Suppressor macrophage (primary cell): ENCODE measurements at places on chromosomes 4 and X.

DNA sequence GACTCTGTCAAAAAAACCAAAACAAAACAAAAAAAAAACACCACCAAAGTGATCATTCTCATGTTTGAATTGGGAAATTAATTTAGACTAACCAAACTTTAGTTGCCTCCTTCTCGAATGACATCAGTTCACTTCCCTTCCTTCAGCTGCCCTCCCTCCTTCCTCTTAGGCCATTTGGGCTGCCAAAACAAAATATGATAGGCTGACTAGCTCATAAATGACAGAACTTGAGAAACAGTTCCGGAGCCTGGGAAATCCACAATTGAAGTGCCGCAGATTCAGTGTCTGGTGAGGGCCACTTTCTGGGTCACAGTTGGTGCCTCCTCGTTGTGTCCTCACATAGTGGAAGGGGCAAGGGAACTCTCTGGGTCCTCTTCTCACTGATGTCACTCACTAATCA is 16.1 kb upstream of the WAS start:
- peak; percentile 76 for DNase-seq

DNA sequence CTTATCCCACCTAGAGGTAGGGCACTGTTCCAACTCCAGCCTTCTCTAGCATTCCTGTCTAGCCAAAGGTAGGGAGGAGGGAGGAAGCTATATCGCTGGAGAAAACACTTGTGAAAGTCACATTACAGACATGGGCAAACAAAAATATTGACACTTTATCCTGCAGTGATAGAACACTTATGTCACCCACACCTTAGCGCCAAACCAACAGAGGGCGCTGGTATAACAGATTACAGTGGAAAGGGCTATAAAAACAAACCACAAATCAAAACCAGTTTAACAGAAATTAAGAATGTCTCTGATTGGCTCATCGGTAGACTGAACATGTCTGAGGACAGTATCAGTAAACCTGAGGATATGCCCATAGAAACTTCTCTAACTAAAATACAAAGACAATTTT is 451.3 kb downstream of the TLL1 start:
- DNase-seq = no peak

GRCh38 chrX:30570505-30570904 is 7.1 kb downstream of the TASL start:
- DNase-seq = peak; percentile 53

DNA sequence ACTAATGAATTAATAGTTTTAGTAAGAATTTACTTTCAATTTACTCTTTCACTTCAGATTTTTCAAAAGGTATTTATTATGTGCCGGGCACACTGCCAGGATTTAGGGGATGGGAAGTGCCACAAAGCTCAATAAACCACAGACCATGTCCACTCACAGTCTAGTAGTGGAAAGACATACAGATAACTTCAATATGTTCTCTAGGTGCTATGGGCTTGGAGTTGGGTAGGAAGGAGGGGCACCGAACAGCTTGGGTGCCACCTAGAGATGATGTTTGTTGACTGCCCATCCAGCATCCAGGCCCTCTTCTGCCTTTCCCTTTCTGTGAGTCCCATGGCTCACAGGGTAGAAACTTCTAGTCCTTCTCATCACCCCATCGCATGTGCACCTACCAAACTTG is 17.8 kb downstream of the MFAP3L start:
- DNase-seq = no peak

- no peak for DNase-seq
These were observed 160.8 kb downstream of the NAA11 start for GRCh38 chr4:79164907-79165610.

- peak; percentile 79 for DNase-seq
These were observed 41.5 kb downstream of the DTHD1 start for GRCh38 chr4:36322921-36323354.

GRCh38 chrX:9231491-9231890 is 197.6 kb upstream of the FAM9B start:
- DNase-seq = no peak

GRCh38 chrX:68431836-68432235 is 1.5 kb downstream of the OPHN1 start:
- no peak for DNase-seq

DNA sequence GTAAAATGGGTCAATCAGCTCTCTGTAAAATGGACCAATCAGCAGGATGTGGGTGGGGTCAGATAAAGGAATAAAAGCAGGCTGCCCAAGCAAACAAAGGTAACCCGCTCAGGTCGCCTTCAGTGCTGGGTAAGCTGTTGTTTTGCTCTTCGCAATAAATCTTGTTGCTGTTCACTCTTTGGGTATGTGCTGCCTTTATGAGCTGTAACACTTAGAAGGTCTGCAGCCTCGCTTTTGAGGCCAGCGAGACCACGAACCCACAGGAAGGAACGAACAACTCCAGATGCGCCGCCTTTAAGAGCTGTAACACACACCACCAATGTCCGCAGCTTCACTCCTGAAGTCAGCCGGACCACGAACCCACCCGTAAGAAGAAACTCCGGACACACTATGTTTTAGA is 11.5 kb upstream of the CAMK2D start:
- DNase-seq = no peak

GRCh38 chrX:57915680-57916079 is 5.4 kb upstream of the ZXDA start:
- DNase-seq = peak; percentile 12

- no peak for DNase-seq
These were observed 3.5 kb downstream of the HGFAC start for GRCh38 chr4:3445111-3445820.

DNA sequence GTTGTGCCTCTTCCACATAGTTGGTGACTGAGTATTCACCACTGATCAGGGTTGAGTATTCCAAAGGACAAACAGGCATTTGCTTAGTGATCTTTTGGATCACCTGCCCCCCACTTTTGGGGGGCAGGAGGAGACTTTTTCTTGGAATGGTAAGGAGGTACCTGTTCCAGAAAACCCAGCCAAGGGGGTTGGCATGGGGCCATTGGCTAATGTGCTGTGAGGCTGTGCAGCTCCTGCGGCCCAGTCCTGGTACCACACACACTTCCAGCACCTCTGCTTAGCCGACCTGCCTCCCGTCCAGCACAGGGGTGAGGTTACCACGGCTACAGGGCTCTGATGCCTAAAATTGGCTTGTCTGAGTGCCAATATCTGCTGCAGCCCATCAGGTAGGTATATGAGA is 40.1 kb upstream of the MGST2 start:
- DNase-seq = no peak

DNA sequence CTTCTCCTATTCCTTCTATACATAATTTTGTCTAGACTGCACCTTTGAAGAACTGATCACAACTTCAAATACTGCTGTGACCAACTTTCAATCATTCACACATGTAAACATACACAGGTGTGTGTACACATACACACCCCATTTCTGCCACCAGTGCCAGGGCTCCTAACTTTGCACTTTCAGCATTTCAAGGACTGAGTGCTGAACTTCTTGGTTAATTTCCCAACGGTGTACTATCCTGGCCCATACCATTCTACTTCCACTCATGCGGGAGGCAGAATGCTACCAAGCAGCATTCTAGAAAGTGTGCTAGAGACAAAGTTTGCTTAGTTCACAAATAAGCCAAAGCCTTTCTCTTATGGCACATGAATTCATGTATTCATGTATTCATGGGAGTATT is 51.2 kb downstream of the RPGR start:
- no peak for DNase-seq

DNA sequence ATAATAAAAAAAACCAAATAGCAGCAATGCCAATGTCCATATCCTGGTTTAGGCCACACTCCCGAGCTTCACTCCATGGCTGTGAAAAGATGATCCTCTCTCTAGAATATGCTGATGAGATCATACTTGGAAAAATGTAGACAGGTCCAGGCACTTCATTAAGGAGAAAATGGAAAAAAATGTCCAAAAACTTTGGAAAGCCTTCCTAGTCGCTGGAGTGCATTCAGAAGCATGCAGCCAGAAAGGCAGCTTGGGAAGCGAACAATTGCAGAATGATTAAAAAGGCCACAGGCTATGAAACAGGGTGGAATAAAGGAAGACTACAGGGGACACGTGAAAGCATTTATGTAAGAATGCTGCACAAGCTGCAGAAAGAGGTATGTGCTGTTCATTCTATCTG is 165.6 kb upstream of the HCCS start:
- no peak for DNase-seq

DNA sequence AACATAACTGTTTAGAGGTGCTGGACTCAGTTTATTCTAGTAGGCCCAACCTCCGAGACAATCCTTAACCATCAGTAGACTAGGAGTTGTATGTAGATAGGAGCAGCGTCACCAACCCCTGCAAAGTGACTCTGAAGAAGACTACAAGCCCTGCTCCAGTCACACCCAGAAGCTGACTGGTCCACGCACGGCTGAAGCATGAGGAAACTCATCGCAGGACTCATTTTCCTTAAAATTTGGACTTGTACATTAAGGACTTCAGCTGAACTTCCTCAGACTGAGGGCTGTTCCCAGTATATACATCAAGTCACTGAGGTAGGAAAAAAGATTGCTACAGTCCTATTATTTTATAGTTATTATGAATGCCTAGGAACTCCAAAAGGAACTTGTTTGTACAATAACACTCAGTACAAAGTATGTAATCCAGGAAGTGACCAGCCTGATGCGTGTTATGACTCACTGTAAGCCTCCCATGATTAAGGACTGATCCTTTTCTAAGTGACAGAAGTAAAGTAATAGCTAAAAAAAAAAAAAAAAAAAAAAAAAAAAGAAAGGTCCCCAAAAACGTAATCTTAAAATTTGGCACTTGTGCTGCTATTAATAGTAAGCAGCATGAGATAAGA is 41.6 kb upstream of the UGT2B7 start:
- peak; percentile 10 for DNase-seq

GRCh38 chr4:80454040-80454439 is 118.5 kb downstream of the CFAP299 start:
- no peak for DNase-seq

DNA sequence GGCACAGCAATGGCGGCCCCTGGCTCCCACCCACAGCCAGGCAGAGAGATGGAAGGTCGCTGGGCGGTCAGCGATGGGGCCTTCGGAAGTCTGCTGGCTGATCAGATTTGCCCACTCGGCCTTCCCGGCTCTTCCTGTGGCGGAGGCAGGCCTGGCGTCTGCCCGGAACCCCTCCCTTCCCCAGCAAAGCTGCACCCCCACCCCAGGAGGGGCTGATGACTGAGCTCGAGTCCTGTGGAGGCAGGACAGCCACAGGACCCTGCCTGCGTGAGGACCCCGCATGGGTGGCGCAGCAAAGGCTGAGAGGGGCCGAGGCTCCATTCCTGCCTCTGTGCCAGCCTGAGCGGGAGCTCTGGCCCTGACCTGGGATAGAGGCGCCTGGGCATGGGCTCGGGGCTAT is 34.8 kb downstream of the TACC3 start:
- DNase-seq = no peak

- DNase-seq = no peak
These were observed 19.6 kb downstream of the AP1S2 start for GRCh38 chrX:15834827-15835595.

- no peak for DNase-seq
These were observed 28.8 kb downstream of the FAM199X start for GRCh38 chrX:104195013-104195412.

DNA sequence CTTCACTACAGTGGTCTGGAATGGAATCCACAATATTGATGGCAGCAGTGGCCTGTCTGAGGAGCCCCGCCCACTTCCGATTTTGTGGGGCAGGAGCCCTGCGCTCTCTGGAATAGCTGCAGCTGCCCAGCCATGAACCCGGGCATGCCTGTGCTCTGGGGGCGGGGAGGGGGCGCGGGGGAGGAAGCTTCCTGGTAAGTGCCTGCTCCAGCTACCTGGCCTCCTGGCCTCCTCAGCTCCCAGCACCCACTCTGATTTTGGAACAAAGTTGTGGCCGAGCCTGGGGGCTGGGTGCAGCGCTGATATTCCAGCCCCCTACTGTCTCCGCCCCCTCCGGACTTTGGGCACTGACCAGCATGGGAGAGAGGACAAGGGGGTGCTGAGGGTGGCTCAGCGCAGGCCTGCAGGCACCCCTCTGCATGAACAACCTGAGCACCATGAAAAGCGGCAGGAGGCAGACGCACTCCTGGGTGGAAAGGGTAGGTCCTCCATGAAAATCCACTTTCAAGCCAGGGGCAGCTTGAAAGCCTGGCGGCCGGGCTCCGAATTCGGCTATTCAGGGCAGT is 972.7 kb upstream of the AGA start:
- DNase-seq = no peak

DNA sequence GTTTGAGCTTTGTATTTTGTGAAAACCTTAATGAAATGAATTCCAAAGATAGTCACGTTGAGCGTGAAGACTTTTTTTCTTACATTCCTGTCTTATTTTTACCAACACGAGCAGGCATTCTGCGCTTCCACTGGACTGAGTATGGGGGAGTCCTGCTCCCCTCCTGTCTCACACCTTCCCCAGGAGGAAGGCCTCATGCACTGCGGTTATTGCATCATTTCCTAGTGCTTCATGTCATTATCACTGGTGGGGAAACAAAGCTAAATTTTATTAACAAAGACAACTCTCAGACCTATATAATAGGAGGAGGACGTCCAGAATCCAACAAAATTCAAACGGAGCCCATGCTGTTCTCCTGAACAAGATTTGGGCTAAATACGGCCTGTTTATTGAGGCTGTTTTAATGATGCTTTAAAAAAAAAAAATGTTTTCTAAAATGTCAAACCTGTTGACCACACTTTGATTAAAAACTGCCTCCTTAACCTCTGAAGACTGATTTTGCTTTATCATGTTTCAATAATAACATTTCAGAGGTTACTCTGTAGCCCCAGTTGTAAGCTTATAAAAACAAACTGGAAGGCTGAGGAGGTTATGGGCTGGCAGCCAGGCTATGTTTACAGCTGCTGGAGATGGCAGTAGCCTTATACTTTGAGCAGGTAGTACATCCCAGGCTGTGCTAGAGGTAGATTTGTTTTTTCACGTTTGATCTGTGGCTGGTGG is 118.0 kb downstream of the SOWAHB start:
- no peak for DNase-seq

DNA sequence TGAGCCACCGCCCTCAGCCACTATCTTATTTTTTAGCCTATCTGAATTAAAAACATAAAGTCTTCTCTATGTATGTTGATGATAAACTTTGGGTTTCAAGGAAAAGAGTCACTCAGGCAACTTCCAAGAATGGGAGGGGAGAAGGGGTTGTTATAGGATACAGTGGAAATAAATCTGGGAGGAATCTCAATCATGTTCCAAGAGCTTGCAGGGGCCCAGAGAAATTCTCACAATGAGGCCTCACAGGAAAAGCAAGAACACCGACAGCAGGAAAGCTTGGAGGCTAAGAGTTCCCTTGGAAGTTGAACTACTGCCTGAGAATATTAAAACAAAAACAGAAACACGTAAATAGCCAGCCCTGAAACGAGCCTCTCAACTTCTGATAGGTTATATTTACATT is 384.6 kb upstream of the IGFBP7 start:
- DNase-seq = no peak
